ENCODE measurements at places on chromosomes 7 and 10.
A peak's percentile ranks its signal among the peaks of the same experiment; 100 is the strongest.

GRCh38 chr7:128796327-128796726 lies 4.6 kb downstream of the CCDC136 start:
- DNase-seq, result peak; percentile 34

GRCh38 chr10:60564475-60564874 lies 174.8 kb upstream of the ANK3 start:
- DNase-seq, result no peak

DNA sequence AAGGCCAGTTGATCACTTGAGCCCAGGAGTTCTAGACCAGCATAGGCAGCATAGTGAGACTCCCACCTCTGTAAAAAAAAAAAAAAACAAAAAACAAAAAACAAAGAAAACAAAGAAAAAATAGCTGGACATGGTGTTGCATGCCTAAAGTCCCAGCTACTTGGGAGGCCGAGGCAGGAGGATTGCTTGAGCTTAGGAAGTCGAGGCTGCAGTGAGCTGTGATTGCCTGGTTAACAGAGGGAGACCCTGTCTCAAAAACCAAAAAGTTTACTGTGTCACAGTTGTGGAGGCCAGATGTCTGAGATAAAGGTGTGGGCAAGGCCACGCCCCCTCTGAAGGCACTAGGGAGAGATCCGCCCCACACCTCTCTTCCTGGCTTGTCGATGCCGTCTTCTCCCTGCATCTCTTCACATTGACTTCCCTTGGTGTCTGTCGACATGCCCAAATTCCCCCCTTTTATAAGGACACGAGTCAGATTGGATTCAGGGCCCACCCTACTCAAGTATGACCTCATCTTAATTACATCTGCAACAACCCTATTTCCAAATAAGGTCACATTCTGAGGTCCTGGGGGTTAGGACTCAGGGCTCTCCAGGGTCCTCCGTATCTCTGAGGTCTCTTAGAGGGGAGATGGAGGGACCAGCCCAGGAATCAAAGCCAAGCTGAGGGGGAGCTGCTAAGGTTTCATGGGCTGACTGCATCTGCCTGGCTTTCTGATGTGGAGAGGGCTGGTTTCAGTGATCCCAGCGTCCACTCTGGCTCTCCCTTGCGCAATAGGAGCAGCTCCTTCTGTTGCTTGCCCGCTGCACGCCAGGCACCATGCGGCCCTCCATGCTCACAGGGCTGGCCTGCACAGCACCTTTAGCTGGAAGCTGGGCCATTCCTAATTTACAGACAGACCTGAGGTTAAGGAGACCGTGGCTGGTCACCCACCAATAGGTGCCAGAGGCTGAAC lies 23.1 kb downstream of the AGAP3 start:
- DNase-seq, result peak; percentile 44

- DNase-seq, result no peak
Observed at GRCh38 chr10:96646751-96647166, 59.9 kb upstream of the TM9SF3 start.

GRCh38 chr7:137656227-137656849 lies 190.4 kb downstream of the DGKI start:
- peak; percentile 62 for DNase-seq

DNA sequence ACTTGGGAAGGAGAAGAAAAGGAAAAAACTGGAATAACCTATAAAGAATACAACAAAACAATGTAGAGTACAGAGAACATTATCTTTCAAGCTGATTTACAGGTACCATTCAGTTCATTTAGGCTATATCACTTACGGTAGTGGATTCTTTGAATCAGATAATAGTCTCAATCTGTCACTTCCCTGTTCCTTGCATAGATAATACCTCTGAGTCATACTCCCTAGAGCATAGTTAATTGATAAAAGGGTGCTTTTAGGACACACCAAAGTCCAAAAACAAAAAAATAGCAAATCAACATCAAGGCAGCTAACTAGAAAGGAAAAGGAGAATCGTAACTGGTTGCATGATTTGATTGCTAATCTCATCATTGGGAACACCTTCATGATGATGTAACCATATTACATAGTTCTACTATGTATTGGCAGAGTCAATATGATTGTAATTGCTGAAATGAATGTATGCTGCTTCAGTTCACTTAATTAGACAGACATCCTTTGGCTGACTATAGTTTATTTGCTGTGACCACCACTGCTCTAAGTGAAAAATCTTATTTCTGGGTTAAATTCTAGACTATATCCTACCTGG lies 844.4 kb downstream of the GATA3 start:
- DNase-seq, result no peak

DNA sequence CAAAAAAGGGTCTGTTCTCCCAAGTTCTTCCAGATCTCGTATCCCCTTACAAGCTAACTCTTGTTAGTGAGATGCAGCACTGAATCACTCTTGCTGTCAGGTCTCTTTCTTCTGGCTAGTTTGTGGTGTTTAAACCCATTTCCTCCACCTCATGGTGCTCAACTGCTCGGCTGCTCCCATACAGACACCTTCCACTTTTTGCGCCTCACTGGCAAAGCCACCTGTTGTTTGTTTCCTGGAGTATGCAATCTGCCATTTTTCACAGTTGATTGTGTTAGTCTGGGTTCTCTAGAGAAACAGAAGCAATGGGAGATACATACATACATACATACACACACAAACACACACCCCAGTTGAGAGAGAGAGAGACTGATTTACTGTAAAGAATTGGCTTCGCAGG lies 124.4 kb upstream of the SP8 start:
- no peak for DNase-seq

- no peak for DNase-seq
Observed at GRCh38 chr10:21638681-21639080, 104.6 kb downstream of the MLLT10 start.

- DNase-seq, result peak; percentile 98
Observed at GRCh38 chr7:80498481-80499349, 13.1 kb downstream of the GNAT3 start.

GRCh38 chr10:69265521-69265920 lies 12.8 kb upstream of the HK1 start:
- no peak for DNase-seq

DNA sequence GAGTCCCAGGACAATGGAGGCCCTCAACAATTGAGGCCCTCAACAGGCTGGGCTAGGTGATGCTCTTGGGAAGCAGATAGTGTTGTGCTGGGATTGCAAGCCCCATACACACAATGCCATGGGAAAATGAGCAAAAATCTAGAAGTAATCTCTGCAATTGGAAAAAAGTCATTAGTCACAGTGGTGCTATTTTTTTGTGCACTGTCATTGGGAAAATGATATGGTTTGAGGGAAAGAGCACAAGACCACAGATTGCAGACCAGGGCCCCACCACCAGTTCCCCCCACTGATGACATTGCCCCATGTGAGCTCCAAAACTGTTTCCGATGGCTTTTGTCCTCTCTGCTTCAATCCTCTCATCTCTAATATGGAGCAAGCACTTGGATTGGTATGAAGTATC lies 1.9 kb downstream of the KCTD7 start:
- DNase-seq, result no peak

DNA sequence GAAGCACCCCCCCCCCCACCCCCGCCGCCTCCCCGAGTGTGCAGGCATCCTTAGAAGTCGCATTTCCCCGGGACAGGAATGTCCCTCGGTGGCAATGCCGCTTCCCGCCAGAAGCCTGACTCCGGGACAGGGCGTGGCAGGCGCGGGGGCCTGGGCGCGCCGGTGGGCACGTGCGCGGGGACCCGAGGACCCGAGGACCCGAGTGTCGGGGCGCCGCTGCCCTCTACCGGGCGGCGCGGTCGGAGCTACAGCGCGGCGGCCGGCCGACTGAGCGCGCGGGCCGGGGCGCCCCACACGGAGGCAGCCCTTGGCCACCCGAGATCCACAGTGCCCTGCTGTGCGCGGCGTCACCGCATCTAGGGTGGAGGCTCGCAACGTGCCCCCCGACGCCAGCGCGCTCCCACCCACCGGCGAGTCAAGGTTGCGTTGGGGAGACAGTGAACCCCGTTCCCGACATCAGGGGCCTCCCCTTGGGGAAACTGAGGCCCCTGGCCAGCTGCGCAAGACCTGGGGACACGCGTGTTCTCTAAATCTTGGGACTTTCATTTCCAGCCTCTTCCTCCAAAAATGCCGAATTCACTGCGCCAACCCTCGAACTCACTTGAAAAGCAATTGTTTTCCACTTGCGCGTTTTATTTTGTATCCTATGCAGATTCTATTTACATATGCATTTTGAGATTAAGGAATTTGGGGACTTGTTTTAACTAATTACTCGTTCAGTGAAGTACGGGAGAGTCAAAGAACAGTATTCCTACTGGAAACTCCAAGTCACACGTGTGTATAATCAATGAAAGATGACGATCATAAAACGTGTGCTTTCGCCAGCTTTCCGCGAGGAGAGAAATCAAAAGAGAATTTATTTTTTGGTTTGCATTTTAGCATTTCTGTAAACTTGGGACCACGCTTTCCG lies 3.1 kb upstream of the CUX1 start:
- DNase-seq, result peak; percentile 53

- peak; percentile 23 for DNase-seq
Observed at GRCh38 chr10:15813415-15813814, 46.9 kb downstream of the MINDY3 start.

- peak; percentile 15 for DNase-seq
Observed at GRCh38 chr7:127514499-127514898, 70.9 kb downstream of the GCC1 start.

- DNase-seq, result no peak
Observed at GRCh38 chr10:102519246-102519825, 15.6 kb downstream of the SUFU start.

DNA sequence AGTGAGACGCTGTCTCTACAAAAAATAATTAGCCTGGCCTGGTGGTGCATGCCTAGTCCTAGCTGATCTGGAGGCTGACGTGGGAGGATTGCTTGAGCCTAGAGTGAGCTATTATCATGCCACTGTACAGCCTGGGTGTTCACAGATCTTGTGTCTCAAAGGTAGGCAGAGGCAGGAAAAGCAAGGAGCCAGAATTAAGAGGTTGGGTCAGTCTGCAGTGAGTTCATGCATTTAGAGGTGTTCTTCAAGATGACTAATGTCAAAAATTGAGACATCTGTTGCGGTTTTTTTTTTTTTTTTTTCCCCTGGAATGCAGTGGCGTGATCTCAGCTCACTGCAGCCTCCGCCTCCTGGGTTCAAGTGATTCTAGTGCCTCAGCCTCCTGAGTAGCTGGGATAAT lies 5.4 kb downstream of the PPIA start:
- peak; percentile 86 for DNase-seq

DNA sequence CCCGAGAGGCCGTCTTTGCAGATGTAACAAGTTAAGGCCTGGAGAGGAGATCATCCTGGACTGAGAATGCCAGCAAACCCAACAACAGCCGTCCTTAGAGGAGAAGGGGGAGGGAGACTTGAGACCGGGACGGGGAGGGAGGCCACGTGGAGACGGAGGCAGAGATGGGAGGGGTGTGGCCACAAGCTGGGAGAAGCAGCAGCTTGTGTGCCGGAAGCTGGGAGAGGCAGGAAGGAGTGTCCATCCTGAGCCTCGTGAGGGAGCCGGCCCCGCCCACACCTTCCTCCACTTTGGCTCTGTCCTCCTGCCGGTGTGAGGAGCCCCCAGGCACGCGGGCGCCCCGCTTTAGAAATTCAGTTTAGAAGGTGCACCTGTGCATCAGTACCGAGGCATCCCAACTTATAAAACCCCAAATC lies 95.7 kb downstream of the DNAJB6 start:
- peak; percentile 58 for DNase-seq

- peak; percentile 78 for DNase-seq
Observed at GRCh38 chr10:72834183-72834825, 59.2 kb upstream of the OIT3 start.

DNA sequence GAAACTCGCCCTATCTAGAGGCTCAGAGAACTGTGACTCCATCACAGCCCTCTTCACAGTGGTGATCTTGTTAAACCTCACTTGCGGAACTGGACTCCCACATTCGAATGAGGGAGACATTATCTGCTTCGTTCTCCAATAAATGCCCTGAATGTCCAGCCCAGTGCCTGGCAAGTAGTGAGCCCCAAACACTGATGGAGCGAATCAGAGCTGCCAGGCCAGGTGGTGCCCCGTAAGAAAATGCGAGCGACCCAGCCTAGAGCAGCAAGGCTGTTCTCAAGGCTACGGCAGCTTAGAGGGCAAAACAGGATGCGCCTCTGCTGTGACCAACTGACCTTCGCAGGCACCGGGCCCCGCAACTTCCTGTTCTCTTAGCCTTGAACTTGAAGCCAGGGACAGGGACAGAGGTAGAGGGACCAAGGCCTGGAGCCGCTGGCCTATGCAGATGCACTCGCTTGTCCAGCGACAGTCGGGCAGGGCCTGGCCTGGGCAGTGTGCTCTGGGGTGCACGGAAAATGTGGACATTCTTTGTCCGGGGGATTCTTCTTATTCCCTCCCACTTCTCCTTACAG lies 217.6 kb downstream of the TCERG1L start:
- no peak for DNase-seq

DNA sequence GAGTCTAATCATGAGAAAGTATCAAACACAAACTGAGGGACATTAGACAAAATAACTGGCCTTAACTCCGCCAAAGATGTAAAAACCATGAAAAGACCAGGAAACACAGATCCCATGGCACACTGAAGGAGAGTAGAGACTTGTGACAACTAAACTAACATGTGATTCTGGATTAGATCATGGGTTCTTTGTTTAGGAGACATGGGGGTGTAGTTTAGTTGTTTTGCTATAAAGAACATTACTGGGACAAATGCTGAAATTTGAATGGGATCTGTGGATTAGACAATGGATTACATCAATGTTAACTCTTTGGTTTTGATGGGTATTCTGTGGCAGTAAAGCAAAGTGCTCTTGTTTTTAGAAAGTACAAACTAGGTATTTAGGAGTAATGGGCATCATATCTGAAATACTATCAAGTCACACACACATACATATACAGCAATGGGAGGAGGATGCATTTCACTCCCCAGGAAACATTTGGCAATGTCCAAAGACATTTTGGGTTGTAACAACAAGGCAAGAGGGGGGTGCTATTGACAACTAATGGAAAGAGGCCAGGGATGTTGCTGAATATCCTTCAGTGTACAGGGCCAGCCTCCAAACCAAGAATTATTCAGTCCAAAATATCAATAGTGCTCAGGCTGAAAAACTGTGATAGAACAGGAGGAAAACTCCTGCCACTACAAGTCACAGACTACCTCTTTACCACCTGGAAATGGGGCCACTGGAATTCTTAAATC lies 32.4 kb downstream of the WAPL start:
- DNase-seq, result no peak

DNA sequence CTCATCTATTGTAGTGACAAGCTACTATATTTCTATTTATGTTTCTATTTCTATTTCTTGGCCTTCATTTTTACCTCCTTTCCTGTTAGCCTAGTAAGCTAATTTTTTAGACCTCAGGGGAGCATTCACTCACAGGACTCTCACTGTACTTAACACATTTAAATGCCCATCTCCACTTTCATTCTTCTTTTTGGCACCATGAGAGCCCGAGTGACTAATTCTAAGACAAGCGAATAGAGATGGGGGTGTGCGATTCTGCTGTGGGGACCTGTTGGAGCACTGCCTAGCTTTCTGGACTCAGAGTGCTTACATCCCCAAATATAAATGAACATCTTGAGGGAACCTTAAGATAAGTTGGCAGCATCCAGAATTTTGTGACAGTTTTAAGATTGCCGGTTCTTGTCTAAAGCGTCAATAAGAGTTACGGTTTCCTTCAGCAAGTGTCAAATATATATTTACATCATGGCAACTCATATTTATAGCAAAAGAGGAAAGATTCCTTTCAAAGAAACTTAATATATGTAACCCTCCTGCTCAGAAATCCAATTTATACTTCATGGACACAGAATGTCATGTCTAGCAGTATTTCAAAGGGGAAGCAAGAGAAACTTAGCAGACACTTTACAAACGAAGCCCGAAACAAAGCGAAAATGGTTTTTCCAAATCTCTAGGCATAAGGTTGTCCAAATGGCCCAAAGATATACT lies 54.1 kb upstream of the AFAP1L2 start:
- DNase-seq, result no peak

- no peak for DNase-seq
Observed at GRCh38 chr7:28800150-28800549, 158.0 kb downstream of the TRIL start.

All from HCEC 1CT (cell line).